ENCODE measurements at places on chromosomes 1 and 21.

GRCh38 chr1:220241072-220241663, 31.1 kb downstream of the RAB3GAP2 start:
- DNase-seq, result no peak

DNA sequence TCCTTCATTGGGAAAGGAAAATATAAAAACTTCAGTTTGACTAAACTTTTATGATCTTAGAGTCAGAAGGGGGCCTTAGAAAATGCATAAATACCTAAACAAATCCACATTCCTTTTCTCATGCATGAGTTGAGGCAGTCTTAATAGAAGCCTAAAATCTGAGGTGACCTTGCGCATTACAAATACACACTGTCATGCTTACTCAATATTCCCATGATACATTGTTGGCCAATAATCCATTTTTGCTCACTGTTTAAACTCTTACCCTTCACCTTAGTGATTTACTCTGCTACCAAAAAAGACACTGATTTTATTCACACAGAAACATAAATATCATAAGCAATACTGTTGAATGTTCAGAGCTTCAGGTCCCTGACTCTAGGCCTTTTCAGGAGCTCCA, 19.1 kb upstream of the TMCO1 start:
- DNase-seq, result no peak

GRCh38 chr1:224769452-224770335, 153.6 kb downstream of the CNIH3 start:
- no peak for DNase-seq

DNA sequence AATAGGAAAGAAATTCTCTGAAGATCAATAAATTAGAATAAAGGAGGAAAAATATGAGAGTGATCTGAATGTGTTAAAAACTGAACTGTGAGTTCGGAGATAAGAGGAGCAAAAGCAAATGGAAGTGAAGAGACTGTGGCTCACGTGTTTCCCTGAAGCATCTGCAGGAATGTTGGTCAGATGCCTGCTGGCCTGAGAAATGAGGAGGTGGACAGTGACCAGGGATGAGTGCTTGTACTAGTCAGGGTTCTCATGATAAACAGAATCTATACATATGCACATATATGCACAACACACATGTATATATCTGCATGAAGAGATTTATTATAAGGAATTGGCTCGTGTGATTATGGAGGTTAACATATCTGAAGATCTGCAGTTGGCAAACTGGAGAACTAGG, 103.4 kb upstream of the TIAM1 start:
- DNase-seq, result no peak

DNA sequence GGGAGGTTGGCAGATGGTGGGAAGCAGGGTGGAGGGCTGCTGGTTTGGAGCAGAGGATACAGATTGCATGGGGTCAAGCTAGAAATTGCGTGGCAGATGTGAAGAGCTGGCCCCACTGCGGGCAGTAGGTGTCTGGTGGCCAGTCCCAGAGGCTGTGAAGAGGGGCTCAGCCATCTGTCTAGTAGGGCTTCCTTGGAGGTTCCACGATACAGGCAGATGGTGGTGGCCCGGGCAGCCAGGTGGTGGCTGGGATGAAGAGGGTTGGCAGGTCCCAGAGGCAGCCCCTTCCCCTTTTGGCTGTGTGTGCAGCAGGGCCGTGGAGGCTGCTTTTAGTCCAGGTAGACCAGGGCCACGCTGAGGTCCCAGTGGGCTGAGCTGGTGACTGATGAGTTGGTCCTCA, 16.6 kb downstream of the PSEN2 start:
- no peak for DNase-seq

GRCh38 chr21:44434568-44434925, 20.8 kb upstream of the LRRC3 start:
- no peak for DNase-seq

DNA sequence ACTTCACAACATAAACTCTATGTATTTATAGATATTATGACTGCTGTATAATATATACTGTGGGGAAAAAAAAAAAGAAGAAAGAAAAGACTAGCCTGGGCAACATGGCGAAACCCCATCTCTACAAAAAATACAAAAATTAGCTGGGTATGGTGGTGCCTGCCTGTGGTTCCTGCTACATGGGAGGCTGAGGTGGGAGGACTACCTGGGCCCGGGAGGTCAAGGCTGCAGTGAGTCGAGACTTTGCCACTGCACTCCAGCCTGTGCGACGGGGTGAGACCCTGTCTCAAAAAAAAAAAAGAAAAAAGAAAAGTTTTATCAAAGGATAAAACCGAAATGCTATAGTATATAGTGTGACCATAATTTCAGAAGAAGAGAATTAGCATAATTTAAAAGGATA, 2.7 kb downstream of the EXOC8 start:
- DNase-seq, result no peak

- DNase-seq, result no peak
Measured at GRCh38 chr1:115160728-115161127, 71.4 kb upstream of the TSPAN2 start.

All from common myeloid progenitor, CD34-positive (primary cell).